ENCODE measurements at places on chromosomes 5 and 9.

DNA sequence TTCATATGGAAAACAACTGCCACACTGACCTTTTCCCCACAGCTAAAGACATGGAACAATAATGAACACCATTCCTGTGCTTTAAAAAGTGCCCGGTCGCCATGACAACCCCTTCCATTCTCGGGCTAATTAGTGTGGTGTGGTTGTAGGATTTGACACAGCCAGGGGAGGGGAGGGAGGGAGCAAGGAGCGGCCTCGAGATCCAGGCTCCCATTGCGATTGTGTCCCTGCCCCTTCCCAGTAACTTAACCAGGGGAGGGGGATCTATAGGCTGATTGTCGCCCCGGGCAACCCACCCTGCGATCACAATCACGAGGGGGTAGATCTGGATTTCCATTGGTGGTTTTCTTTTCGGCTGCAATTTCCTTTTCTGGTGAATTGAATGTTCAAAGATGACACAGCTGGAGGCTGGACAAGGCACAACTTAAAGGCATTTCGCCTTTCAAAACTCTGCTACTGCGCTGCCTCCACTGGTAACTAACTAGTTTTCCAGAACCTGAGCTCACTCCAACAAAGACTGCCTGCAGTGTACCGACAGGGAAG lies 96.7 kb upstream of the RETREG1 start:
- DNase-seq, result no peak

- peak; percentile 78 for DNase-seq
These were observed 65.9 kb downstream of the DAP start for GRCh38 chr5:10695055-10695649.

DNA sequence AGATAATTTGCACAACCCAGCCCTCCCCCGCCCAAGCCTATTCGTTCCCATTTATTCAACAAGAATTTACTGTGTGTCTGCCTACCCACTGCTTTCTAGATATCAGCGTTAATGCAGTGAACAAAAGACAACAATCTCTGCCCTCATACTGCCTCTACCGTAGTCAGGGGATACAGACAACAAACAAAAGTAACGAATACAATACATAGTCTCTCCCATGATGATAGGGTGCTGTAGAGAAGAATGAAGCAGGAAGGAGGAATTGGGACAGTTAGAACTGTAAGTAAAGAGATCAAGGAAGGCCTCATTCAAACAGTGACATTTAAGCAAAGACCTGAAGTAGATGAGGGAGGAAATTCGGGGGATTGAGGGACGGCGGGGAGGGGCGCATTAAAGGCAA lies 1.7 kb downstream of the GFM2 start:
- no peak for DNase-seq

DNA sequence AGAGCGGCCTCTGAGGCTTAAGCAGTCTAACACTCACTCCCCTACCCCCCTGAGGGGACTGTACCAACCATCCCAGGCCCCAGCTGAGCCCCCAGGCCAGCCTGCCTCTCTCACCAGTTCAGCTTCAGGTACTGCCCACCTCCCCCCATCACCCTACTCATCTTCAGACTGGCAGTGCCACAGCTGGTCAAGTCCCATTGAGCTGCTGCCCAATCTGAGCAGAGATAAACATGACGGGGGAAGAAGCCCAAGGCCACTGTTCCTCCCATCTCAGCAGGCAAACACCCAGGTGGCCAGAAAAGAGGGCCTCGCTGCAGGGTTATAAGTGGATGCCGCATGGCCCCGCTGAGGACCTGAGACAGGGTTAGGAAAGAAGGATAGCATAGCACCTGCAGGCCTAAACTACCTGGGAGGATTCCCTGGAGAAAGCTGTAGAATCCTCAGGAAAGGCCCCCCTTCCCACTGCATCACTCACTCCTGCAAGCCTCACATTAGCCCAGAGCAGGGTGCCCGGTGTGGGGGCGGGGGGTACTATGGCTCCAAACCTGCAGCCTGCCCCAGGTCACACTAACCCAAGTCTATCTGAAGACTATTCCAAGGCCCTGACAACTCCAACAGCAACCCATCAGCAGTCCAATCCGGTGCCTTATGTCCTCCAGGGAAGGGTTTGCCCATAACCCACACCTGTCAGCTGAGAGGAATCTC lies 3.6 kb downstream of the B4GALT1 start:
- DNase-seq, result no peak

DNA sequence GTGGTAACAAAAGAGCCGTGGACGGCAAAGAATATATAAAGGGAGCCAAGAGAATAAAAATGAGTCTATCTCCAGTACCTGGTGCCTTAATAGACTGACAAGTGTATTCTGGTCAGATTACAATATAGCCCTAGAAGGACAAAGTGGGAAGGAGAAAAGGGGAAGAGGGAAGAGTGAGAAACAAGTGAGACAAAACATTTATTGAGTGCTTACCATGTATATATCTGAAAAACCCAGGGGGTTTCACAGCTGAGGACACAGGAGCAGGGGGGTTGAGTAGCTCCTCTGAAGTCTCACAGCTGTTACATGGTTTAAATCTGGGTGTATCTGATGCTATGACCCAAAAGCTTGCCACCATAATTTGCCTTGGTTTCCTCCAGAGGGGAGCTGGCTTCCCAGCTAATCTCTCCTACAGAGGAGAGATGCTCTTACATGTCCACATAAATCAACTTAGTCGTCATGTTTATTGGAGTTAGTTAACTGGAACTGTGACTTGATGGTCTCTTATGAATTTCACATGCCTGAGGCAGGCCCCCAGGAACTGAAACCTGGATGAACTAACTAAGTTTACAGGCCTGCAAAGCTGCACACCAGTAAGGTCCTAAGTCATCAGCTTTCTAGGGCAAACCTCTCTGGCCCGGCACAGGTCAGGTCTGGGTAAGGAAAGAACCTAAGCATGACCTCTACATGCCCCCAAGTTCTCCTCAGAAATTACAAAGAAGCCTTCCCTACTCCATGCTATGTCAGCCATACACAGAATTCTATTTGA lies 15.5 kb downstream of the SIL1 start:
- peak; percentile 60 for DNase-seq

DNA sequence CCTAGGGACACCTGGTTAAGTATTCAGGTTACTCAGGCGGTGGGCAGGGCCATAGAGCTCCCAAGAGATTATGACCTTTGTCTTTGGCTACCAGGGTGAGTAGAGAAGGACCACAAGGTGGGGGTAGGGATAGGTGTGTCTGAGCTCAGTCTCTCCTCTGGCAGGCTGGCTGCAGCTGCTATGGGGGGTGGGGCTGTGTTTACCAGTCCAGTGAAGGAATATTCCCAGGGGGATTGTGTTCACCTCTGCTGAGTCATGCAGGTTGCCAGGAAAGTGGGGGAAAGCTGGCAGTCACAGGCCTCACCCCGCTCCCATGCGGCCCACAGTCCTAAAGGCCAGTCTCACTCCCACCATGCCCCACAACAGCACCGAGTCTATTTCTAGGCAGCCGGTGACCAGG lies 53.6 kb upstream of the POU5F2 start:
- DNase-seq, result no peak

- peak; percentile 11 for DNase-seq
These were observed 113.5 kb upstream of the RASA1 start for GRCh38 chr5:87154191-87154590.

- DNase-seq, result no peak
These were observed 1.1 kb upstream of the SMC2 start for GRCh38 chr9:104092875-104093600.
